ENCODE measurements at places on chromosomes 3 and 15. TPM values are rescaled to one million over a fixed set of nuclear protein-coding genes. Genes with fewer than 3 reads are reported as not detected.

DNA sequence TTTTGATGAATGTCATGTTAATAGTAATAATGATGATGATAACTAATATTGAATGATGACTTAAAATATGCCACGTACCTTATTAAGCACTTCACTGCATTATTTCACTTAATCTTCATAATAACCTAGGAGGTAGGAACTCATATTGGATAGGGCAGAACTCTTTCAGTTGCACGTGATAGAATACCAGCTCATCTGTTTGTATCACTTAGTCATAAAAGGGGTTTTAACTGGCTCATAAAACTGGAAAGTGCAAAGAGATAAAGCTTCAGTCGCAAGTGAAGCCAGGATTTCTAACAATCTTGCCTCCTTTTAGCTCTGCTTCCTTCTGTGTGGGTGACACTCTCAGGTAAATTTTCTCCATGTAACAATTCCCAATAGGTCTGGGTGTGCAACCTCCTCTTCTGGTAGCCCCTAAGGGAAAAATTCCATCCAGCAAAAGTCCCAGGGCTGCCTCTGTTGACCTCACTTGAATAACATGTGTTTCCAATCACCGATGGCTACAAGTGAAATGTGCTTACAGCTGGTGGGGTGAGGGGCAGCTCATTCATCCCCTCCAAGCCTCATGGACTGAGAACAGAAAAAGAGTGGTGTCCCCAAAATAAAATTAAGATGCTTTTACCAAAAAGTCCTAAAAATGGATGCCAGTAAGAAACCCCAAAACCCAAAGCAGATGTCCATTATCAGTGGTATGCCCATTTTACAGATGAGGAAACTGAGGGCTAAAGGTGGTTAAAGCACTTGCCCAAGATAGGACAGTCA lies 9.3 kb downstream of the GXYLT2 start:
- DNase-seq = no peak

DNA sequence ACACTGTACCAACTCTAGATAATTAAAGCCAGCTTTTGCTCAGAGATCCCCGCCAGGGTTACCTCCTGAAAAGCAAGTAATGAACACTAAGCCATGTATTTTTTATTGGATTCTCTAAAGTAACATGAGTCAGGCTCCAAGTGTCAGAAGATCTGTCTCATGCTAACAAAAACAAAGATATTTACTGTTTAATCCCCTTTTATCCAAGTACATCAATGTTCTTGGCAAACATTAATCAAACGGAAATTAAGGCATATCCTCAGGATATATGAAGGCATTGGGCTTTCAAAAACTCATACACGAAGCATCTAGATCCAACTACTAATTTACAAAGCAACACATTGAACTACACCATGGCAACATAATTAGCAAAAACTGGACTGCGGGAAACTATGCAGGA lies 37.2 kb downstream of the MYO5A start:
- no peak for DNase-seq

GRCh38 chr3:133429063-133429462 lies 29.2 kb downstream of the BFSP2 start:
- DNase-seq = no peak

- no peak for DNase-seq
These were observed 18.6 kb downstream of the MAP3K13 start for GRCh38 chr3:185381320-185382058.

GRCh38 chr15:96462768-96463750 lies 132.6 kb downstream of the NR2F2 start:
- no peak for DNase-seq

DNA sequence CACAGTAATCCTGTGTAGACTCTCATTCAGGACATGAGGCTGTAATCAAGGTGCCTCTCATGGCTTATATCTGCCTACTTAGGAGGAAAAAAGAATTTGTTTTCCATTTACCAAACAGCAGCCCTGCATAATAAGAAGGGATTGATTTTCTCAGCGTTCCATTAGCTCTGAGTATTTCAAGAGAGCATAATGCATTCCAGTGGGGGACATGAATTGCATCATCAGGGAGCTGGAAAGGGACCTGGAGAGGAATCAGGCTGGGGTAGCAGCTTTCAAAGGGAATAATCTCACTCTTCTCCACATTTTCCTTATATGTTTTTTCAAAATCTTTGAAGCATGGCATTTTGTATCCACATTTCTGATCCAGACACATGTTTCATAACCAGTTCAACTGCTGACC lies 150.6 kb upstream of the ANKRD28 start:
- DNase-seq = no peak

GRCh38 chr3:156843071-156843808 lies 17.1 kb downstream of the LEKR1 start:
- DNase-seq = no peak

RETNLB gene
- total RNA-seq = not detected

Measured in kidney epithelial cell (primary cell).